ENCODE measurements at places on chromosomes 2 and 18. TPM values are rescaled to one million over a fixed set of nuclear protein-coding genes. Genes with fewer than 3 reads are reported as not detected.

The UGT1A1 gene
- not detected for total RNA-seq

The C2orf66 gene
- not detected for total RNA-seq

The REG1B gene
- total RNA-seq: not detected

The SDC1 gene
- total RNA-seq: 3.1 TPM

The FMNL2 gene
- 87.0 TPM for total RNA-seq

The SERPINB4 gene
- total RNA-seq: not detected

The FN1 gene
- total RNA-seq: 6,415 TPM

The SNED1 gene
- 133 TPM for total RNA-seq

The AGXT gene
- not detected for total RNA-seq

The UGT1A7 gene
- not detected for total RNA-seq

The OR6B3 gene
- not detected for total RNA-seq

The FAM237A gene
- not detected for total RNA-seq

- H3K27ac ChIP-seq: no peak overlapping the region
- H3K4me3 ChIP-seq: no peak overlapping the region
- DNase-seq: no peak
- no peaks in the 10 kb centered on the region for H3K36me3 ChIP-seq
- H3K27me3 ChIP-seq: no peaks in the 10 kb centered on the region
Observed at GRCh38 chr2:118244686-118245085, 156.4 kb downstream of the INSIG2 start.

- no peaks in the 10 kb centered on the region for H3K36me3 ChIP-seq
- H3K4me3 ChIP-seq: no peak overlapping the region
Observed at GRCh38 chr2:197191940-197192322, 118.6 kb downstream of the ANKRD44 start.

- no peaks in the 10 kb centered on the region for H3K27me3 ChIP-seq
- DNase-seq: no peak
- H3K4me1 ChIP-seq: no peaks in the 10 kb centered on the region
- H3K27ac ChIP-seq: no peak overlapping the region
- no peaks in the 10 kb centered on the region for H3K36me3 ChIP-seq
Observed at GRCh38 chr2:234146087-234146826, 95.8 kb downstream of the SPP2 start.

DNA sequence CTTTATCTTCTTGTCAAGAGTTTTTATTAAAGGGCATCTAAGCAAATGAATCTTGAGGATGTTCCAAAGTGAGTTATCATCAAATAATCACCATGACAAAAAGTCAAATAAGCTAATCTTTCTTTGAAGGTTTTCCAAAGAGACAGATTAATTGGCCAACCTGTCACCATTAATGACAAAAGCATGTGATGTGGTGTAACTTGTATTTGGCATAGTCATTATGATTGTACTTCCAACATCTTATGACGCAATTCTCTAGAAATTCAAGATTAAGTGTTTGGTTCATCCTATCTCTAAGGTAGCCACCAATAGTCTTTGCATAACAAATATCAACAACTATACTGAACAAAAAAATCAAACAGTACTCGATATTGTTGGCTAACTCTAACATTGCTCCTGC, 28.6 kb downstream of the RBMS1 start:
- H3K4me3 ChIP-seq: no peak overlapping the region
- DNase-seq: no peak
- H3K36me3 ChIP-seq: no peaks in the 10 kb centered on the region
- H3K27me3 ChIP-seq: no peaks in the 10 kb centered on the region

GRCh38 chr2:45888167-45888566, 236.7 kb downstream of the PRKCE start:
- no peak overlapping the region for H3K4me3 ChIP-seq
- no peaks in the 10 kb centered on the region for H3K27me3 ChIP-seq
- DNase-seq: no peak
- H3K27ac ChIP-seq: no peak overlapping the region
- no peaks in the 10 kb centered on the region for H3K36me3 ChIP-seq
- peaks cover 49% of the 10 kb centered on the region for H3K4me1 ChIP-seq

DNA sequence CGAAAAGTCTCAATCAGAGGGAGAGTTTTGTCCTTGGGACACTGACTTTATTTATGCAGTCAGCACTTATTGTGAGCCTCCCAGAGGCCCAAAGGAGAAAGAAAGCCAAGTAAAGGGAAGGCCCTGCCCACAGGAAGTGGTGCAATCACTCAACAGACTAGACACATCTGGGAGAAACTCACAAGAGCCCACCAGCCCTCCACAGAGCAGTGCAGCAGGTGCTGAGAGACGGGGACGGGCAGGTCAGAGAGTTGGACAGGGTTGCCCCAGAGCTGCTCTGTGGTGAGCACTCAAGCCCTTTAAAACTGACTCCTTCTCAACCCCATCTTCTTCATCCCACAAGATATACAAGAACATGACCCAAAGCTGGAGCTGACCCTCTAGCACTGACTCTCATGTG, 96.0 kb downstream of the TFCP2L1 start:
- H3K4me3 ChIP-seq: no peak overlapping the region
- no peak for DNase-seq
- no peaks in the 10 kb centered on the region for H3K4me1 ChIP-seq
- no peaks in the 10 kb centered on the region for H3K27me3 ChIP-seq
- no peak overlapping the region for H3K27ac ChIP-seq

DNA sequence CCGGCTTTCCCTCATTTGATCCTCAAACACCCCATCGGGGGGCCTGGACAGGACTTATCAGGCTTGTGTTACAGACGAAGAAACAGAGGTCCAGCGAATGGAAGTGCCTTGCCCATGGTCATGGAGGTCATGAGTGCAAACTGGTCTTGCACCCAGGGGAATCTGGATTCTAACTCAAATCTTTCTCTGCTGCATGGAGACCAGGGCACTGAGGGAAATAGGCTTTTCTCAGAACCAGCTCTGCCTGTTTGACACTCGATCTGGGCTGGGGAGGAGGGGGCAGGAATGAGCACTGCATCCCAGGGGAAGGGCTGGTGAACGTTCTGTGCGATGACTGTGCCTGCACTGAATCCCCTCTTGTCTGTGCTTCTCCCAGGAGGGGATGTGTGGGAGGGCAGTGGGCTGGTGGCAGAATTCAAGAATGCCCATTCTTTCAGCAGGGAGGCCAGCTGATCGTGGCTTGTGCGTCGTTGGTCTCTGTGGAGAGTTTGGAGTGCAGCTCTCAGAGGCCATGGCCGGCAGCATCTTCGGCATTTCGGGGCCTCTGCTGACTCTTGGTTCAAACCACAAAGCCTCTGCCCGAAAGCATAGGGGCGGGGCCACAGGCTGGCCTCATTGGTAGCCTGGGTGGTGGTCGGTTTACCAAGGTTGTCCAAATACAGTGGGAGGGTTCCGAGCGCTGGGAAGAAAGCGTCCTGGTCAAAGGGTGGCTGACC, 171.6 kb downstream of the DDX1 start:
- no peaks in the 10 kb centered on the region for H3K36me3 ChIP-seq
- no peak overlapping the region for H3K4me3 ChIP-seq
- no peaks in the 10 kb centered on the region for H3K4me1 ChIP-seq
- H3K27ac ChIP-seq: no peak overlapping the region
- no peaks in the 10 kb centered on the region for H3K27me3 ChIP-seq
- no peak for DNase-seq

- no peaks in the 10 kb centered on the region for H3K36me3 ChIP-seq
- no peak for DNase-seq
- H3K4me1 ChIP-seq: peaks cover 13% of the 10 kb centered on the region
- H3K4me3 ChIP-seq: peak overlapping the region; percentile 45
Observed at GRCh38 chr2:22086726-22087125, 963.0 kb downstream of the TDRD15 start.

DNA sequence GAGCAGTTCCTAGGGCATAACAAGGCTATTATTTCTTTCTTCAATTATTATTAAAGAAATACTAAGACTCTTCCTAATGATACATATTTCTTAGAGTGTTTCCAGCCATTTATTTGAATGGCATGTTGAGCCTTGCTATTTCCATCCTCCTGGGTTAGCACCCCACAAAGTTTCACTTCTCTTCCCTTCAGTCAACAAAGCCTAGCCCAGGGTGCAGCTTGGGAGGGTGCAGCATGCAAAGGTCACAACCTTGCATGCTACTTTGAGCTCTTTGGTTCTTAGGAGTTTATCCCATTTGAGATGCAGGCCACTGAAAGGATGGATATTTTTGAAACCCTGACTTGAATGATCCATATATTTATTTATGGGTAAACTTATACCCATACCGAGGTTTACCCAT, 454.4 kb upstream of the MEIS1 start:
- no peak overlapping the region for H3K27ac ChIP-seq
- no peaks in the 10 kb centered on the region for H3K36me3 ChIP-seq
- DNase-seq: no peak
- no peaks in the 10 kb centered on the region for H3K4me1 ChIP-seq

- no peaks in the 10 kb centered on the region for H3K27me3 ChIP-seq
- H3K4me3 ChIP-seq: no peak overlapping the region
Observed at GRCh38 chr18:79641722-79642497, 37.7 kb upstream of the CTDP1 start.

DNA sequence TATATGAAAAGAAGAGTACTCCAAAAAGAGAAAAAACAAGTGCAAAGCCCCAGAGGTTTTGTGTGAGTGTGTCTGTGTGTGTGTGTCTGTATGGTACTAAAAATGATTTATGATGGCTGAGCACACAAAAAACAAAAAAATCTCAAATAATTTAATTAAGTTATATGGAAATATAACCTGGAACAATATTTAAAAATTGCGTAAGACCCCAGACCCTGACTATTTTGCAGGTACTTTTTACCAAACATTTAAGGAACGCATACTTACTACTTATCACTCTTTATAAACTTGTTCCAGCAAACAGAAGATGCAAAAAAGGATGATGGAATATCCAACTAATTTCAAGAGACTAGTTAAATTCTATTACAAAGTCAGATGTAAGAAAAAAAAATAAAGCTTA, 317.4 kb upstream of the KCNH7 start:
- no peaks in the 10 kb centered on the region for H3K27me3 ChIP-seq
- no peak for DNase-seq
- no peak overlapping the region for H3K4me3 ChIP-seq
- H3K27ac ChIP-seq: no peak overlapping the region

- no peak for DNase-seq
- no peak overlapping the region for H3K27ac ChIP-seq
- H3K36me3 ChIP-seq: no peaks in the 10 kb centered on the region
- no peak overlapping the region for H3K4me3 ChIP-seq
Observed at GRCh38 chr2:156088587-156088986, 243.9 kb downstream of the NR4A2 start.

DNA sequence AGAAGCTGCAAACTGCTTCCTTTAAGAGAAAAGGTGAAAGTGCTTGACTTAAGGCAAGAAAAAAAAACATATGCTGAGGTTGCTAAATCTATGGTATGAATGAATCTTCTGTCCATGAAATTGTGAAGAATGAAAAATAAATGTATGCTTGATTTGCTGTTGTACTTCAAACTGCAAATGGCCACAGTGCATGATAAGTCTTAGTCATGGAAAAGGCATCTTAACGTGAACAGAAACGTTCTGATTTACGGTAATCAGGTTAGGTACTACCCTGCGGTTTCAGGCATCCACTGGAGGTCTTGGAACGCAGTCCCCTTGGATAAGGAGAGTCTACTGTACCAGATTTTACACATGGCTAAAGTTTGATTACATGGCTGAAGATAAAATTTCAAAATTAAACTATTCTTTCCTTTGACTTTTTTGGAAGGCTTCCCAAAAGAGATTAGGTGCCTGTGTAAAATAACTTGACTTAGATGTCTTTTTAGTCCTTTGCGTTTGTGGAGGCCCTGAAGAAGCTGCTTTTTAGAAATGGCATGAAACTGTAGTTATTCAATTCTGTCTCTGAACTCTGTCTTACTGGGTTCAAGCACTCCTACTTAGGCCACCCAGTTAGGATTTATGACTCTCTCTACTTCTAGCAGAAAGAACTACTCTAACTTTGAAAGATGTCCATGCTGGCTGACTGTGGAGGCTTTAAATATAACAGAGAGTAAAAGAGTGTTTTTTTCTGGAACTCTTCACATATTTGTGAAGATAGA, 35.9 kb upstream of the SCN9A start:
- H3K27me3 ChIP-seq: no peaks in the 10 kb centered on the region
- no peak for DNase-seq
- no peak overlapping the region for H3K27ac ChIP-seq

DNA sequence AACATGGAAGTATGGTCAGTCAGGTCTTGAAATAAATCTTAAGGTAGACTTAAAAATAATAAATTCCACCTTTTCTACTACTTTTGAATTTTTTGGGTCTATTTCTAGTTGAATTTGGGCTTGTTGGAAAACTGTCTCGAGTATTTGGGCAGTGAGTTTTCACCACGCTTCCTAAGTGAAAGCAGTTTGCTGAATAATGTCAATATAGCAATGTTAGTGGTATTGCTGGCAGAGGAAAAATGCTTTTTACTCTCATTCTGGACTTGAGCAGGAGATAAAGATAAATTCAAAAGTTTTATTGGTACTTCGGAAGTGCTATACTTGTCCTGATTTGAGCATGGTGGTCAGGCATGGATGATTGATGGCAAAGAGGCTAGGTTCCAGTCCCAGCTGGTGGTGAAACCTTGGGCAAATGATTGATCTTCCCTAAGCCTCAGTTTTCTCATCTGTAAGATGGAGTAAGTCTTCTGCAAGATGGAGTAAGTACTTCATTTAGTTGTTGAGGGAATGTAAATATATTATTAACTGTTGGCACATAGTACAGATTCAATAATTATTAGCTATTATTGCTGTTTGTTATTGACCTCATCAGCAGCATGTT, 503.5 kb upstream of the ZEB2 start:
- peak overlapping the region; percentile 58 for H3K4me3 ChIP-seq
- no peaks in the 10 kb centered on the region for H3K36me3 ChIP-seq
- H3K4me1 ChIP-seq: peaks cover 6% of the 10 kb centered on the region
- peak overlapping the region; percentile 52 for H3K27ac ChIP-seq
- no peaks in the 10 kb centered on the region for H3K27me3 ChIP-seq

DNA sequence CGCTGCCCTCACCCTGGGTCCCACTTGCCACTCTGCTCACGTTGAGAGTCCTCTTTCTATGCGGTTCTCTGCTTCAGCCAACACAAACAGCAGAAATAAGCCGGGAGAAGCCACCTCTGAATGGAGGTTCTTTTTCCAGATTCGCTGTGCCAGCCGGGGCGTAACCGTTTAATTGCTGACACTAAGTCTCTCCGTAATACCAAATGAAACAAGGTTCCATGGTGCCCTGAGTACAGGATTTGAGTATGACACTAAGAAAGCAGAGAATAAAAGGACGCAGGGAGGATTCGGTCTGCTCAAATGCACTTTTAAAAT, 37.6 kb downstream of the CTIF start:
- no peaks in the 10 kb centered on the region for H3K27me3 ChIP-seq
- no peak for DNase-seq
- H3K27ac ChIP-seq: no peak overlapping the region

DNA sequence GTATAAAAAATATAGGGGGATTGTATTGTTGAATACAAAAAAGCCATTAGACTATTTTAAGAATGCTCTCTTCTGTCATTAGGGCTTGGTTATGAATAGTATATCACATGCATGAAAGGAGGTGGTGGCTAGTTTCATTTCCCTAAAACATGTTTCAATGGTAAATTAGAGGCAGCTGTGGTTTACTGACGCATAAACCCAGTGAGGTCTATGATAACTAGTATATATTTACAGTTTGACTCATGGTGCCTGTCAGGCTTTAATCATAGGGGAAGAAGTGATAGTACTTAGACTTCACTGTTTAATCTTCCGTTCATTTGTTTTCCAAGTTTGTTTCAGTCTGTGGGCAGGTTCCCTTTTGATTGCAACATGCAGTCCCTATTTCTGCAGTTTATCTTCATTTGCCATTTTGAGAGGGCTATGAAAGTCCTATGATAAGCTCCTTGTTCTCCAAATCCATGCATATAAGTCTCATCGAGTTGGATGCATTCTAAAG, 55.1 kb upstream of the MAP4K3 start:
- H3K4me3 ChIP-seq: no peak overlapping the region
- peaks cover 6% of the 10 kb centered on the region for H3K4me1 ChIP-seq
- H3K27me3 ChIP-seq: no peaks in the 10 kb centered on the region

- peak overlapping the region; percentile 100 for H3K4me3 ChIP-seq
- DNase-seq: no peak
- no peaks in the 10 kb centered on the region for H3K36me3 ChIP-seq
- H3K4me1 ChIP-seq: peaks cover 54% of the 10 kb centered on the region
- H3K27me3 ChIP-seq: no peaks in the 10 kb centered on the region
- H3K27ac ChIP-seq: peak overlapping the region; percentile 100
Observed at GRCh38 chr2:65228263-65228750, 676 bp downstream of the ACTR2 start.

All from thoracic aorta (tissue), 2 donors.